Stimulated activated CD8-positive, alpha-beta memory T cell treated with anti-CD3 and anti-CD28 coated beads, Interleukin-7, amount 100 ng/mL, for 1 hour (primary cell): ENCODE measurements at places on chromosomes 16 and 17.

DNA sequence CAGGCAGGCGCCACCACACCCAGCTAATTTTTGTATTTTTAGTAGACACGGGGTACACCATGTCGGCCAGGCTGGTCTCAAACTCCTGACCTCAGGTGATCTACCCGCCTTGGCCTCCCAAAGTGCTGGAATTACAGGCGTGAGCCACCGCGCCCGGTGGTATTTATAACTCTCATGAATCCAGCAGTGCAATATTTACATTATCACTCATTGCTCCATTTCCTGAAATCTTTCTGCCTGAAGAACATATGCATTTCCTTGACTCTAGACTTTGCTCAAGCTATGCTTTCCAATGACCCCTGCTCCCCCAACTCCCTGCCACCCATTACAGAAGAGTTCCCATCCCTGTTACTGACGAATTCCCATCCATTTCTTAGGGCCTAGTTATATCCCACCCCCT lies 19.7 kb upstream of the NDUFAB1 start:
- no peak for DNase-seq

GRCh38 chr17:80866050-80866793 lies 125.4 kb upstream of the CHMP6 start:
- peak; percentile 47 for DNase-seq

DNA sequence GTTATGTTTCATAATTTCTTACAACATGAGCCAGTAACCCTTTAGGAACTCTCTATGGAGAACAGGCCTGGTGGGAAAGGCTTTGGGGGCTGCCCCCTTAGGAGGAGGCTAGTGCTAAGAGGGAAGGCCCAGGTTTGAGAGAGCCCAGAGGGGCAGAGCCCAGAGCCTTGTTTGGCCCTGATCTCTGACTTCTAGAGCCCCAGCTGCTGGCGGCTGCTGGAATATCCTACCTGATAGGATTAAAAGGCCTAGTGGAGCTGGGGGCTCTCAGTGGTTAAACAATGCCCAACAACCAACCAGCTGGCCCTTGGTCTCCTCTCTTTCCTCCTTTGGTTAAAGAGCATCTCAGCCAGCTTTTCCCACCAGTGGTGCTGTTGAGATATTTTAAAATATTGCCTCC lies 54.1 kb downstream of the IGF2BP1 start:
- DNase-seq: no peak

DNA sequence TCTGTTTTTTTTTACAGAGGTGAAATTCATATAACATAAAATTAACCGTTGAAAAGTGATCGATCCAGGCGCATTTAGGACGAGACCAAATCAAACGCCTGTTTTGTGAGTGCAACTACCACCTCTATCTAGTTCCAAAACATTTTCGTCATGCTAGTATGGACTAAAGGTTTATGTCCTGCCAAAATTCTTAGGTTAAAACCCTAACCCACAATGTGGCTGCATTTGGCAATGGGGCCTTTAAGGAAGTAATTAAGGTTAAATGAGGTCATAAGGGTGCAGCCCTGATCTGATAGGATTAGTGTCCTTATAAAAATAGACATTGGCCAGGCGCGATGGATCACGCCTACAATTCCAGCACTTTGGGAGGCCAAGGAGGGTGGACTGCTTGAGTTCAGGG lies 32.8 kb upstream of the RCVRN start:
- no peak for DNase-seq

GRCh38 chr17:6166492-6167179 lies 96.5 kb downstream of the WSCD1 start:
- no peak for DNase-seq

GRCh38 chr16:62548095-62548494 lies 511.9 kb upstream of the CDH8 start:
- no peak for DNase-seq

DNA sequence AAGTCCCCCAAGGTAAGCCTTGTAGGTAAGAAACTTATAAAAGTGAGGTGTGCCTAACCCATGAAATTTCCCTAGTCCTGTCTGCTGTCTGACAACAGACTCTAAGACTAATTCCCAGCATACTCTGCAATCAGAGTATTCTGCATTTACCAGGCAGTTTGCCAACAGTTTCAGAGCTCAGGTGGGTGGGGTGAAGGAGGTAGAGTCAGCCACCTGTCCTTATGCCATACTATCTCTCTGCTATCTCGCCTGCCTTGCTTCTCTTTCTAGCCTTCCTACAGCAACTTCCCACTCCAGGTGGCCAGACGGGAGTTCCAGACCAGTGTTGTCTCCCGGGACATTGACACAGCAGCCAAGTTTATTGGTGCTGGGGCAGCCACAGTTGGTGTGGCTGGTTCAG lies 2.3 kb downstream of the ATP5MC1 start:
- DNase-seq: no peak

GRCh38 chr17:32514606-32515005 lies 27.8 kb downstream of the CDK5R1 start:
- DNase-seq: no peak

DNA sequence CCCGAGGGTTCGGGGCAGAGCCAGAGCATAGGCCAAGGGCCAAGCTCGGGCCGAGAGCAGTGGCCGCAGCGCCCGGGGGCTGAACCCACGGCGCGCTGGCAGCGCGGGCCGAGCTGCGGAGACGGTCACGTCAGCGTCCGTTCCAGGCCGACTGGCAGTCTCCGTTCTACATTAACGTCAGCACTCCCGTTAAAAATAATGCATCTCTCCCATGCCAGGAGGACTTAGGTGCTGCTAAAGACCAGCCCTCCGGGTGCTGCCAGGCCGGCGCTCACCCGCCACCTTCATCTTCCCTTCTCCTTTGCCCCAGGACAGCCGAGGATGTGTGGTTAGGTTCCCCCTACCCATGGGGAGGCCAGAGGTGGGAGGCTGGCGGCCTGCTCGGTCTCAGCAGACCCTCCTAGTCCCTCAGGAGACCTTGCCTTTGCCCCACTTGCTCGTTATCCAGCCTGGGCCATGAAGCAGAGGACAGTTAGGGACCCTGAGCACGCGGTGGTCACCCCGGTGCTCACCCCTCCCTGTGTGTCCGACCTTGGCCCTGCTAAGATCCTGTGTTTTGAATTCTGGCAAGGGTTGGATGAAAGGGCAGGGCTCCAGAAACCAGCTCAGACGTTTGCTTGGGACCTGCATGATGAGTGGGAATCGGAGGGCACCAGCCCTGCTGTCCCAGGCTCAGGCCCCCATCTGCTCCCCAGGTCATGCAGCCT lies 572 bp downstream of the MPG start:
- DNase-seq: no peak

DNA sequence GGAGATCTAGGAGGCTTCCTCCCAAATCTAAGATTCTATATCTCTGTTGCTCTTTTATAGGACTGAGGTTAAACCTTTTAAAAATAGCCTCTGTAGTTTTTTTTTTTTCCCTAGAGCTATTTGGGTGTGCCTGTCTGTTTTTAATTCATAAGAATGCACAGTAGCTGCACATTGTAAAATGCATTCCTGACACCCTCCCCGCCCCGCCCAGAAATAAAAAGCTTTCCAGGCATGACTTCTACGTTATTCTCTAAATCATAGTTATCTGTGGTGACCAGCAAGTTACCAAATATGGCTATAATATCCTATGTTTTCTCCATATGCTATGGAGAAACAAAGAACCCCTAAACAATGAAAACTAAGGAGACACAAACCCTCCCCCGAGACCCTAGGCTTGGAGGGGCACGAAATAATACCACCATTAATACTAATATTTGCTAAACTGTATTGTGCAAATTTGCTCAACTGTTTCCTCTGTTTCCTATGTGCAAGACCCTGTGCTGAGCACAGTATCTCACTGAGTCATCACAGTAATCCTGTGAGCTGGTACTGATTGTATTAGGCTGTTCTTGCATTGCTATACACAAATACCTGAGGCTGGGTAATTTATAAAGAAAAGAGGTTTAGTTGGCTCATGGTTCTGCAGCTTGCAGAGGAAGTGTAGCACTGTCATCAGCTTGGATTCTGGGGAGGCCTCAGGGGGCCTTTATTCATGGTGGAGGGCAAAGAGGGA lies 388.3 kb downstream of the CA10 start:
- DNase-seq: no peak

DNA sequence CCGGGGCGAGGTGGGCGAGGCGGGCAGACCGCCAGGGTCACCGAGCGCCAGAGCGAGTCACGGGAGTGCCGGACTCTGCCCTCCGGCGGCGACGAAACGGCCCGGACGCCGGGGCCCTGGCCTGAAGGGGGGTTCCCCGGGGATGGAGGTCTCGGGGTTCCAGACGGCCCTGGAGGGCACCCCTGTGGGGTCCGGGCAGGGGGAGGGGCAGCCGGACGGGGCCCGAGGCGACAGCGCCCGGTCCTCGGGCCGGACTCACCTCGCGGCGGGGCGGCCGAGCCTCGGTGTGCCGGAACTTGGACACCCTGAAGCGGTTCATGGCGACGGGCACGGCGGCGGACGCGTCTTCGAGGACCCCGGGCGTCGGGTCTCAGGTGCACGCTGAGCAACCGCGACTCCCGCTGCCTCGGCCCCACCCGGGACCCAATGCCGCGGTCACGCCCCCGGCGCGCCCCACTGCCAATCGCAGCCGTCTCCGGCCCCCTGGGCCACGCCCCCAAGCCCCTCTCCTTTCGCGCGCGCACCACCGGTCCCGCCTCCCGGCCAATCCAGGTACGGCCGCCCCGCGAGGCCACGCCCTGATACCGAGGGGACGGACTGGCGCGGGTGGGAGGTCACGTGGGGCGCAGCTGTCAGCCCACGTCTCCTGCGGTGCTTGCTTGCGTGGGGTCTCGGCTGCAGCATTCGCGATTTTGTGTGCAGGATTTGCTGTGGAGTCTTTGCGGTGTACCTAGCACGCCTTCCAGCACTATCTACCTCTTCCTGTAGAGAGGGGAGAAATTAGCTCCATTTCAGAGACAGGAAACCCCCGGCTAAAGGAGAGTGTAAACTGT lies at the start of gene CORO7:
TSS of gene CORO7 (minus strand) at position 397 of the 833 bp plus-strand sequence. CDS start at position 319, 78 bp downstream.
- DNase-seq: peak; percentile 98

DNA sequence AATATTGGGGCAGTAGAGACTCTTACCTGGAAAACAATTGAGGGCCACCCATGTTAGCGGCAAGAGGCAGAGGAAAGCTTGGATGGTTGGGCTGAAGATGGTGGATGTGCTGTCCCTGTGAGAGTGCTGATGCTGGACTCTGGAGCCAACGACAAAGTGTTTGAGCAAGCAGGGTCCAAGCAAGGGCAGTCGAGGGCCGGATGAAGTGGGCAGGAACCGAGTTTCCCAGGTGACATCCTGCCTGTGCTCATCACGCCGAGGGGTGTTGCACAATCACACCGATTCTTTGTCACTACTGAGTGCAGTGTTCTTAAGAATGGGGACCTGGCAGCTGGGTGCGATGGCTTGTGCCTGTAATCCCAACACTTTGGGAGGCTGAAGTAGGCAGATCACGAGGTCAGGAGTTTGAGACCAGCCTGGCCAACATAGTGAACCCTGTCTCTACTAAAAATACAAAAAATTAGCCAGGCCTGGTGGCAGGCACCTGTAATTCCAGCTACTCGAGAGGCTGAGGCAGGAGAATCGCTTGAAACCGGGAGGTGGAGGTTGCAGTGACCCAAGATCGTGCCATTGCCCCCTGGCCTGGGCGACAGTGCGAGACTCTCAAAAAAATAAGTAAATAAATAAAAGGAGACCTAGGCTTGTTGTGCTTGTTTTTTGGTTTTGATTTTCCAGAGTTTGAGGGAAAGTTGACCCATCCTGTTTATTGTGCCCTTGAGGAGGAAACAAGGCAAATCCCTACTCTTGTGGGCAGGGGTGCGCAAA lies 6.1 kb downstream of the PYCARD start:
- no peak for DNase-seq

GRCh38 chr17:36147601-36148000 lies 28.8 kb downstream of the TBC1D3B start:
- no peak for DNase-seq

GRCh38 chr17:58382108-58382871 lies 30.3 kb upstream of the SUPT4H1 start:
- DNase-seq: no peak

DNA sequence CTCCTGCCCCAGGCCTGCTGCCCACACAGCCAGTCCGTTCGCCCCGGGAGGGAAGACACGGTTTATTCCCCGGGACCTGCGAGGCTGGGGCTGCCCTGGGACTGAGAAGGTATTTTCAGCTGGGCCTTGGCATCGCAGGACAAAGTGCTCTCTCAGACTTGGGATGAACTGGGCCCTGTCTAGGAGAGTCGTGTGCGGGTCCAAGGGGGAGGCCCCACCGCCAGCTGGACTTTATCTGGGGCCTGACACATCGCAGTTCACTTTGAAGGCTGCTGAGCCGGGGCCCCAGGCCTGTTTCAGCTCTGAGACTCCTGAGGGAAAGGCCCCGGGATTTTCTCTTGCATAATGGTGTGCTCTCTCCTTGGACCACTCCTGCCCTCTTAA lies 6.8 kb downstream of the CRISPLD2 start:
- DNase-seq: no peak

- DNase-seq: no peak
These were observed 45.1 kb upstream of the MTSS2 start for GRCh38 chr16:70730944-70731343.

- no peak for DNase-seq
These were observed 45.6 kb downstream of the CHD9NB start for GRCh38 chr16:53007095-53007494.

GRCh38 chr16:84463221-84463620 lies 41.2 kb downstream of the MEAK7 start:
- DNase-seq: no peak

GRCh38 chr17:29595943-29596774 lies 3.2 kb downstream of the ANKRD13B start:
- no peak for DNase-seq

GRCh38 chr16:72001180-72001874 lies 1.1 kb upstream of the PKD1L3 start:
- DNase-seq: no peak

GRCh38 chr17:78985395-78985794 lies 5.7 kb upstream of the LGALS3BP start:
- DNase-seq: no peak

DNA sequence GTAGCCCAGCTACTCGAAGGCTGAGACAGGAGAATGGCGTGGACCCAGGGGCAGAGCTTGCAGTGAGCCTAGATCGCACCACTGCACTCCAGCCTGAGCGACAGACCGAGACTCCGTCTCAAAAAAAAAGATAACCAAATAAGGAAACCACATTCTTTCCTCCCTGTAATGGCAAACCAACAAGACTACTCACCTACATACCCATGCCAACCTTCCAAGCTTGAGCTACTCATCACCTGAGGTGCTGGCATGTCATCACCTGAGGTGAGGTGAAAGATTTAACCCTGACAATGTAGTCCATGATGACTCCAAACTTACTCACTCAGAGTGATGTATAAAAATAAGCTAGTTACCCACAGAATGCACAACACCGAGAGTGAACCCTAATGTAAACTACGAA lies 85.2 kb downstream of the SMG6 start:
- no peak for DNase-seq

GRCh38 chr16:85862476-85863383 lies 36.2 kb upstream of the IRF8 start:
- no peak for DNase-seq

DNA sequence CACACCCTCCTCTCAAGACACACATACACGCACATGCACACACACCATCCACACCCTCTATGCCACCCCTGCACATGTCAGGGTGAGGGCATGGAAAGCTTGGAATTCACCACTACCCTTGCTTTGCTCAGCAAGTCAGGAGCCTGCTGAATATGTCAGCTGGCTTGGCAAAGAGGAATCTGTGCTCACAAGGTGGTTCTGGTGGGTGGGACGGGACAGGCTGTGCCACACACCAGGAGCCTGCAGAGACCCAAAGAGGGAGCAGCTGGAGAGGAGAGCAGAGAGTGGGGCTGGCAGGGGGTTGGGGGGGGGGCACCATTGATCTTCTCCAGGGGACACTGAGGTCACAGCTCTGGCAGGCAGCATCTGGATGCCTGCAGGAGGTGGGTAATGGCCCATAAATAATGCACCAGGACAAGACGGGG lies 48.7 kb upstream of the NDRG4 start:
- no peak for DNase-seq

GRCh38 chr17:66865151-66865550 lies 30.2 kb downstream of the CACNG5 start:
- DNase-seq: no peak
